ENCODE measurements at places on chromosomes 5 and 9.
A peak's percentile ranks its signal among the peaks of the same experiment; 100 is the strongest.

DNA sequence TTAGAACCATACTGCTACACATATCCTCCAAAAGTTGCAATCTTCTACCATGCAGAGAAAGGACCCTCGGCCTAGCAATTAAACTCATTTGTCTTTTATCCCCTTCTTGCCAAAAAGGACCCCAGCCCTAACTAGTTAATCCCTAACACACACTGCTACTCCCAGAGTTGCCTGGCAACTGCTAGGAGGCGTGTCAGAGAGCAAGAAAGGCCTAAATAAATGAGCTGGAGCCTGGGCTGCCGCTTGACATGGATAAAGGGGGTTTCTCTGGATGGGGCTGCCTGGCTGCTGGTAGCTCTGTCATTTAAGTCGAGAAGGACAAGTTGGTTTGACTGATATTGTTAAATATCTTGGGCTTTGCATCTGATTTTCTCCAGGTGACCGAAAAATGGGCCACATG is 194.8 kb downstream of the CRB2 start:
- no peak for DNase-seq

GRCh38 chr5:84215521-84215920 is 169.2 kb downstream of the EDIL3 start:
- no peak for DNase-seq

- no peak for DNase-seq
Measured at GRCh38 chr5:168123631-168124528, 167.6 kb upstream of the WWC1 start.

DNA sequence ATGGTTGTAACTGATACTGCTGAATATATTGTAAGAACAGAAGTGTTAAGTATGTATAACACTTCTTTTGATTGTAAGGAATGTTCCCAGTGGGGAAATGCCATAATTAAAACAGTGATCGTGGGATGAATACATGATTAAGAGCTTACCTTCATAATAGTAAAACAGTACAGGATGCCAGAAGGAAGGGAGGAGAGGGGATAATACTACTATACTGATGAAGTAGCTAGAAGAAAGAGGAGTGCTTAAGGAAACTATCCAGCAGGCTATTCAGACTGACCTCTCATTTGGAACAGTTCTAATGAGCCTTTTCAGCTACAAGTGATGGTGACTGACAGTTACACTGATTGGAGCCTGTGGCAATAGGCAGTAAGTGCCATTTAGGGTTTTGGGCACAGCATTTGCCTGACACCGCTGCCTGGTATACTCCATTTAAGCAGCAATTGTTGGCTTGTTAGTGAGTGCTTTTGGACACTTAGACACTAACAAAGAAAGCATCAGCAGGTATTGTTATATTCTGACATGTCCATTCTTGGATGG is 33.8 kb upstream of the KDM4C start:
- DNase-seq: no peak

DNA sequence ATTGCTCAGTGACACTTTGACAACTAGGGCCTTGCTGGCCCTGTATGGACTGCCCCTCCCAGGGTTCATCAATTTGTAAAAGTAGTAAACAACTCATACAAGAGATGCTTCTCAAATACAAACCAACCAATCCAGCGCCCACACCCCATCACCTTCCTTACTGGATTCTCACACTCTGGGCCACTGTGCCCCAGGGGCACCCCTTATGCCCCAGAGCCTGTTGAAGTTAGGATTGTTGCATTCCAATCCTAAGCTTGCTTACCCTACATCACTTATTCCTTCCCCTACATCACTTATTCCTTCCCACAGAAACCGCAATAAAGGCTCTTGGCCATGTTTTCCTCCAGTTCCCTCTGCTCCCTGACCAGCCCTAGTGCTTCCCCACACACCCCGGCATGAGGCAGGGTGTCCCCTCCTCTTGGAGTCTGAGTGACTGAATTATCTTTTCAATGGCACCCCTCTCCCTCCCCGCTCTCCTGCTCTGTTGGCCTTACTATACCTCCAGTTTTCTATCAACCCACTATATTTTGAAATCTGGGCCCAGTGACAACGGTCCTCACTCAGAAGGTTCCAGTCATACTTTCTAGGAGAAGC is 182.4 kb upstream of the S1PR3 start:
- no peak for DNase-seq

- no peak for DNase-seq
Measured at GRCh38 chr5:108521011-108521700, 139.3 kb upstream of the FBXL17 start.

DNA sequence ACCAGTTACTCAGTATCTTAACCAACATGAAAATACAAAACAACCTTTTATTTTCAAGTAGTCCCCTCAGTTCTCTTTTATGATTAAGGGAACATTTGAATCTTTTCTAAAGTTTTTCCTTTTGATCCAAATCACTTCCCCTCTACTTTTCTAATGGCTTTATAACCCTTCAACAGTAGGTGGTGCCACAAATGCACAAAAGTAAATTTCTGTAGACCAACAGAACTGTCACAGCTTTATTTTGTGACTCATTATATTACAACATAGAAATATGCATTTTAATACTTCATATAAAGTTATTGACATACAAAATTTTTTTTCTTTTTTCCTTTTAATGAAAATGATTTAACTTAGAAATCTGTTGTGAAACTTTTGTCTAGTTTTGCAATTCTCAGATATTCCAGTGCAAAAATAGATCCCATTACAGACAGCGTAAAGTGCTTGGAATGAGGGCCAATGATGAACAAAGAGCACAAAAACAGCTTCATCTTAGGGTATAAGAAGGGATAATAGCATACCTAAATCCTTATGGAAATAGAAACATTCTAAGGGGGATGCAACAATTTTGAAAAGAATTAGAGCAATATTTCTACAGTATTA is 17.0 kb downstream of the NIPSNAP3B start:
- DNase-seq: peak; percentile 66

GRCh38 chr5:127256886-127257597 is 33.6 kb upstream of the MEGF10 start:
- DNase-seq: no peak

DNA sequence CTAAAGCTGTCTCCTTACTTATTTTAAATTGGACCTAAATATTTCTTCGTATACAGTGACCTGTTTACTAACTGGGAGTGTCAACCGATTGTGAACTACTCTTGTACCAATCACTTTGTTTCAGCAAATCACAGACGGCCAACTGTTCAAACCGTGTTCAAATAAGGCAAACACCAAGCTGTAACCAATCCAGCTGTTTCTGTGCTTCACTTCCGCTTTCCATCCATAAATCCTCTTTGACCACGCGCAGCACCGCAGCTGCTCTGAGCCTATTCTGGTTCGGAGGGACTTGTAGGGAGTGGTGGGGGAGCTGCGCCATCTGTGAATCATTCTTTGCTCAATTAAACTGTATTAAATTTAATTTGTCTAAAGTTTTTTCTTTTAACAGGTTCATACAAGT is 4.8 kb upstream of the FAM240B start:
- DNase-seq: no peak

DNA sequence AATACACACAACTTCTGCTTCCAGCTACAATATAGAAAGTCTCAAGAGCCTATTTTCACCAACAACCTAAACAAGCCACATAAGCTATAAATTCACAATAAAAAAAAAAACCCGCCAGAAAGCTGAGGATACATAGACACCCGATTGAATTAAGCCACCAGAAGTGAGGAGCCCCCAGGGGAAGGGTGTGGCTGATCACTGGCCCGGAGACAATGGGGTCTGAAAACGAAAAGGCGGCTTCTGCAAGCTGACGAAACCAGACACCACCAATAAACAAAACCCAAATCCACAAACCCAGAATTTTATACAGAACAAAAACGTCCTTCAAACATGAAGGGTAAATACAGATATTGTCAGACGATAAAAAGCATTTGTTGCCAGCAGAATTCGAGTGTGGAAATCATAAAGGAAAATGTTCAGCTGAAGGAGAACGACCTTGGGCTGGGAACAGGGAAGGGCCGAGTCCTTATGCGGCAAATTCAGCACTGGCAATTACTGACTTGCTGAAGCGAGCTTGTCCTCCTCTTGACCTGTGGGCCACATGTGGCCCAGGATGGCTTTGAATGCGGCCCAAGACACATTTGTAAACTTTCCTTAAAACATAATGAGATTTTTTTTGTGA is 39.6 kb upstream of the CEP72 start:
- DNase-seq: no peak

GRCh38 chr5:80871541-80871961 is 88.6 kb upstream of the RASGRF2 start:
- peak; percentile 82 for DNase-seq

- no peak for DNase-seq
Measured at GRCh38 chr9:4356306-4356705, 56.4 kb upstream of the GLIS3 start.

- no peak for DNase-seq
Measured at GRCh38 chr9:105554042-105554441, 3.9 kb upstream of the FKTN start.

- DNase-seq: no peak
Measured at GRCh38 chr9:12934545-12935272, 159.9 kb downstream of the LURAP1L start.

DNA sequence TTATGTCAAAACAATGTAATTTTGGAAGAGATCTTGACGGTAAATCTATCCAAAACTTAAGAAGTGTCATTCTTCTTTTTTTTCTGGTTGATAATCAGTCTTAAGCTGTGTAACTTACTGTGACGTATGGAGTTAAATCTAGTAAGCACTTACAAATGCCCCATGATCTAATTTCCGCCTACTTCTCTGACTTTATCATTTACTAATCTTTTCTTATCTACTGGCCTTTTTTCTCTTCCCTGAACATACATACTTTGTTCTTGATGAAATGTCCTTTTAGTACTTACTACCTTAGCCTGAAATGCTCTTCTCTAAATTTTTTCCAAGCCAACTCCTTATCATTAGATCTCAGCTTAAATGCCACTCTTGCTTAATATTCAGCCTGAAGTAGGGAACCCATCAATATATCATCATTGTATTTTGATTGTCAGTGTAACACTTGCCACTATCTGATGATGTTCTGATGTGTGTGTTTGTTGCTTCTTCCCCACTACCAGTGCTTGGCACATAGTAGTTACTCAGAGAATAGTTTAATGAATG is 27.6 kb downstream of the AP3S1 start:
- no peak for DNase-seq

- no peak for DNase-seq
Measured at GRCh38 chr5:120043431-120043830, 414.1 kb downstream of the FAM170A start.

DNA sequence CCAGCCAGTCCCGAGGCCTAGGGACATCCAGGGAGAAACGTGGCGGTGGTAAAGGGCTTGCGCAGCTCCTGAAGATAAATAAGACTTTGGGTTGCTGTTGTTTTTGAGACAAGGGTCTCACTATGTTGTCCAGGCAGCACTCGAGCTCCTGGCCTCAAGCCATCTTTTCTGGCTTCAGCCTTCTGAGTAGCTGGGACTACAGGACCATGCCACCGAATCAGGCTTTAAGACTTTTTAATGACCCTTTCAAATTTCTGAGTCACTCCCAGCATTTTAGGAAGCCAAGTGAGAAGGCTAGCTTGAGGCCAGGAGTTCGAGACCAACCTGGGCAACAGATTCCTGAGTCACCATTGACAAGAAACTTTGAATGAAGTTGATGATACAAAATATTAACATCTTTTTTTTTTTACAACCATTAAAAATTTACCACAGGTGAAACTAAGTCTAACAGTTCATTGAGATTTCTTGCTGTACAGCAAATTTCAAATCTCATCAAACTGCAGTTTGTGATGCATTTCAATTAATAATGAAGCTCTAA is 817 bp upstream of the GNE start:
- no peak for DNase-seq

GRCh38 chr5:133818031-133818431 is 150.4 kb downstream of the C5orf15 start:
- no peak for DNase-seq

DNA sequence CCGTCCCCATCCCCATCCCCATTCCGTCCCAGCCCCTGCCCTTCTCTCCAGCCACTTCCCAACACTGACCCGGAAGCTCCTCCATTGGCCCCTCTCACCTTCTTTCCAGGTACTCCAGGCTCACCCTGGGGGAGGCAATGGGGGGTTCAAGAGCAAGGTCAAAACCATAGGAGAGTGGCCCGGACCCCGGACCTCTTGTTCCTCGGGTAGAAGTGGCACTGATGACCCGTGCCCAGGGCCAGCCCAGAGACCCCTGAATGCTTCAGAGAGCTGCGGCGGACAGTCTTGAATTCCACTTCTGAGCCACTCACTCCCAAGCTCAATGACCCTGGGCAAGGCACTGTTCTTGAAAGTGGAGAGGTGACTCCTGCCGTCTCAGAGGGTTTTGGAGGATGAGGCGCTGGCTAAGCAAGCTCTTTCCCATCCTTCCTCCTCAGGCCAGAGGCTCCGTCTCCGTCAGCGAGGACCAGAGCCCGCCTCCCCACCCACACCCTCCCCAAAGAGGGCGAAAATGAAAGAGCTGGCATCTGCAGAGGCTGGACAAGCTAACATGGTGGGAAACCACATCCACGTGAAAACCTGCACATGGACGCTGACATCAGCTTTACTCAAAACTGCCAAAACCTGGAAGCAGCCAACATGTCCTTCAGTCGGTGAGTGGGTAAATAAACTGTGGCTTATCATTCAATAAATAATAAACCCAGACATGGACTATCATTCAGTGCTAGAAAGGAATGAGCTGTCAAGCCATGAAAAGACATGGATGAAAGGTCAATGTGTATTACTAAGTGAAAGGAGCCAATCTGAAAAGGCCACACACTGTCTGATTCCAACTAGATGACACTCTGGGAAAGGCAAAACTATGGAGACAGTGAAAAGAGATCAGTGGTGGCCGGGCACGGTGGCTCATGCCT is 27.3 kb upstream of the PHYKPL start:
- no peak for DNase-seq

- no peak for DNase-seq
Measured at GRCh38 chr9:14842269-14842668, 68.0 kb downstream of the FREM1 start.

GRCh38 chr9:15231788-15232635 is 75.0 kb downstream of the TTC39B start:
- peak; percentile 47 for DNase-seq

GRCh38 chr9:123329329-123329955 is 26.6 kb upstream of the CRB2 start:
- DNase-seq: peak; percentile 78

DNA sequence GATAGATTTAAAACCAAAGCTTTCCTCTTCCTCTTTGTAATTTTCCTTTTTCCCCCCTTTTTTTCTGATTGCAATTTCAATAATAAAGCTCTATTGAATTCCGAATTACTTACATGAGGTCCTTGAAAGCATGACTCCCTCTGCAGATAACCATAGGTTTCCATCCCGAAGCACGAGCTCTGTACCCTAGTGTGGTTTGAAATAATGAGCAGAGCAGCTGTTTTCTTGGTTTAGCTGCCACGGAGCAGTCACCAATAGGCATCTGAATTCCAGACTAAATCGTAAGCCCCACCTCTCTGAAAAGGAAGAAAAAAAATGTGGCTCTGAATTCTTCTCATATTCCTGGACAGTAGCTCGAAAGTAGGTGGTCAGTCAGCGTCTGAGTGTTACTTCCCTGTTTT is 18.5 kb upstream of the GNE start:
- DNase-seq: no peak

- peak; percentile 60 for DNase-seq
Measured at GRCh38 chr5:140546851-140547507, 483 bp upstream of the EIF4EBP3 start.
